IPS DF 19.7 (cell line): ENCODE measurements at places on chromosomes 3 and 15.

DNA sequence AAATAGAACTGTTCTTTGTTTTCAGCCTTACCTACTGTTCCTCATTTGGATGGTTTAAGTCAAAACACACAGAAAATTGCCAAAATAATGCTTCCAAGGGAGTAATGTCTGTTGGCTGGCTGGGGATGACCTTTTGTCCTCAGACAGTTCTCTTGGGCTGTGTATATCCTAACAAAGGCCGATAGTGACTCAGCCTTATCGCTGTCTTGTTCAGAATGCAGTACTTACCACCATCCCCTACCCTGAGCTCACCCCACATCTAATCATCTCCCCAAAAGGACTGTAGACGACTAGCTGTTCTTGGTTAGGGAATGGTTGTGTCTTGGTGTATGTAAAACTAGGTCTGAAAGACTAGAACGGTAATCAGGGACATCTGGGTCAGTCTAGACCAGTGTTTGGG is 35.0 kb downstream of the RAB11A start:
- no peak for DNase-seq

DNA sequence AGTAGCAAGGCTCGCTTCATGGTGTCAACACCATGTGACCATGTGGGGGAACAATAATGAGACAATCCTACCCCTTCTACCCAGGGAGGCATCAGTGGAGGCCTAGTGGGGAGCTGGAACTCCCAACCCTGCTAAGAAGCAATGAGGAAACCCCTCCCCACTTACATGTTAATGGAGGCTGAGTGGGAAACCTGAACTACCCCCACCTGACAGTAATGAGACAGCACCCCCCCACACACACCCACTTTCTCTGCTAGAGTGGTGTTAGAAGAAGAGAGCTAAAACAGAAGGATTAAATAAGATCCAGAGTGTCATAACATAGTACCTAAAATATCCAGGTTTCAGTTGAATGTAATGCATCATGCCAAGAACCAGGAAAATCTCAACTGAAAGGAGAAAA is 78.6 kb downstream of the NEO1 start:
- DNase-seq = no peak

DNA sequence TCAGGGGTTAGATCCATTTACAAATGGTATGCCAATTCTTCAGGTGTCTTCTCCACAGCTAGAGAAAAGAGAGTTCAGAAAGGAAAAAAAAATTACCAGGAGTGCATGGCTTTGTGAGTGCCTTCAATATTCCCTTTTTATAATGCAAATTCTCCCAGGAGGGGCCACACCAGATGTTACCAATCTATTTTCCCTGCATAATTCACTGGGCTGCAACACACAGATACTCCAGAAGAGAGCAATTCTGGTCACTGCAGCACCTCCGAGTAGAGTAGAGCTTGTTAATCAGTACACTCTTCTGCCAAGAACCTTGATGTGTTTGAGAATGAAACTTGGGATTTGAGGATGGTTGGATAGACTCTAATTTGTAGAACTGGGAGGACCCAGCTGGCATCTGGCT is 80.7 kb upstream of the SPRED1 start:
- DNase-seq = no peak

GRCh38 chr15:99129644-99130043 is 24.8 kb downstream of the SYNM start:
- no peak for DNase-seq

- no peak for DNase-seq
These were observed 67.1 kb downstream of the ARMC8 start for GRCh38 chr3:138254216-138254615.

- no peak for DNase-seq
These were observed 192.4 kb upstream of the IGF1R start for GRCh38 chr15:98455904-98456303.

DNA sequence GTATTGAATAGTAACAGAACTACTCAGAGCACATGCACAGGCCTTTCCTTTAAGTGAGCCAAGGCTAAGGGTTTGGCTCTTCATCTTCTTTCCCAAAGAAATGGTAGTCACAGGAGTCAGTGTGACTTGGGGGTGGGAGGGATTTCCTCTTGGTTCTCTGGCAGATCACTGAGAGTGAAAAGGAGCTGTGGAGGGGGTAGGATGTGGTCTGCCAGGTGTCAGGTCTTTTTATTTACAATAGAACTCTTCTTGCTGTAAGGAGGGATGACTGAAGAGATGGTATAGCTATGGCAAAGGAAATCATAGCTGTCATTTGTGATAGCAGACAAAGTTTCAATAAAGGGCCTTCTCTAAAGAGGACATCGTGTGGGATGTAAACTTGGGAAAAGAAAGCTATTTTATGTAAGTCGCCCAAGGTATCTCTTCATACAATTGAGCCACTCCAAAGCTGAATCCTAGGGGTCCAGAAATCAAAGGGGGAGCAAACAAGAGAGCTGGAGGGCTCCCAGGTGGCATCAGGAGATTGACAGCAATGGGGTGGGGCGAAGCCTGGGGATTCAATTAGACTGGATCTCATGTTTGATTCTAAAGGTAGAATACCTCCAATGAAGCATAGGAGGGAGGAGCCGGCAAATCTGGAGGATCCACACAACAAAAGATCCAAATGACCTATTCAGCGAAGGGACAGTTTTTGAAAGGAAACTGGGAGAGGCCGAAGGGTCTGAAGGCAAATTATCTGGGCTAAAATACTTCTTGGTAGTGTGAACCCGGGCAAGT is 20.0 kb upstream of the CHD2 start:
- no peak for DNase-seq

- no peak for DNase-seq
These were observed 30.3 kb downstream of the DUSP7 start for GRCh38 chr3:52026041-52026440.

- DNase-seq = no peak
These were observed 72.0 kb upstream of the IQSEC1 start for GRCh38 chr3:13145131-13145825.

DNA sequence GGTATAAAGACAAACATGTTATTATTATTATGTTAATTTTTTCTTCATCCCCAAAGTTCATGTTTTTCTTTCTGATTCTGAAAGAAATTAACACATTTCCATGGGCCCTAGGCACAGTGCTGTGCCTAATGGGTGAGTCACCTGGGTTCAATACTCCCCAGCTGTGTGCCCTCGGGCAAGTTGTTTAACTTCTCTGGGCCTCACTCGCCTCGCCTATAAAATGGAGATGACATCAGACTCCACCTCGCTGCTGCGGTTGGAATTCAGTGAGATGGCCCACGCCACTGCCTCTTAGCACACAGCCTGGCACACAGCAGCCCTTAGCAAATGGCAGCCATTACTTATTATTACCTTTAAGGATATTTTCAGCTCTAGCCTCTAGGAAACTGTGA is 22.6 kb downstream of the DNASE1L3 start:
- DNase-seq = no peak

- no peak for DNase-seq
These were observed 20.2 kb upstream of the ERICH6 start for GRCh38 chr3:150723946-150724345.

- DNase-seq = no peak
These were observed 122.9 kb downstream of the RFTN1 start for GRCh38 chr3:16390581-16390980.

DNA sequence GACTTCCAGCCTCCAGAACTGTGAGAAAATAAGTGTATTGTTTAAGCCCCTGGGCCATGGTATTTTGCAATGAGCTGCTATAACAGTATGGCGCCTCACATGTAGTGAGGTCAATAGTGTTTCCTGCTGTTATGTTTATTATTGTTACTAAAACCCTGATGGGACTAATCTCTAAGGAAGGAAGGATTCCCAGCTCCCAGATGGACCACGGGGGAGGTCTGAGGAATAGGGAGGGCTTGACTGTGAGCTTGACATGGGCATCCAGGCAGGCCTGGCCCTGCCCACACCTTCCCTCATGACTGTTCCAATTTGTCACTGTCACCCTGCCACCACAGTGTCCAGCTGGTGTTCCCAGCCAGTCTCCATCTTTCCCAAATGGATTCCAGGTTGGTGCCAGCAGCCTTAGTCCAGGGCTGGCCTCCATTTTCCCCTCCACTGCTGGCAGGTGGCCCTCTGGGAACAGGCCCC is 14.5 kb upstream of the SLC41A3 start:
- no peak for DNase-seq

GRCh38 chr3:143267989-143268388 is 148.4 kb downstream of the CHST2 start:
- DNase-seq = no peak

GRCh38 chr3:98003306-98003969 is 31.2 kb upstream of the RIOX2 start:
- DNase-seq = no peak

- no peak for DNase-seq
These were observed 1.4 kb downstream of the ST6GAL1 start for GRCh38 chr3:186931532-186932280.

GRCh38 chr3:54909191-54909590 is 18.7 kb downstream of the LRTM1 start:
- DNase-seq = no peak

DNA sequence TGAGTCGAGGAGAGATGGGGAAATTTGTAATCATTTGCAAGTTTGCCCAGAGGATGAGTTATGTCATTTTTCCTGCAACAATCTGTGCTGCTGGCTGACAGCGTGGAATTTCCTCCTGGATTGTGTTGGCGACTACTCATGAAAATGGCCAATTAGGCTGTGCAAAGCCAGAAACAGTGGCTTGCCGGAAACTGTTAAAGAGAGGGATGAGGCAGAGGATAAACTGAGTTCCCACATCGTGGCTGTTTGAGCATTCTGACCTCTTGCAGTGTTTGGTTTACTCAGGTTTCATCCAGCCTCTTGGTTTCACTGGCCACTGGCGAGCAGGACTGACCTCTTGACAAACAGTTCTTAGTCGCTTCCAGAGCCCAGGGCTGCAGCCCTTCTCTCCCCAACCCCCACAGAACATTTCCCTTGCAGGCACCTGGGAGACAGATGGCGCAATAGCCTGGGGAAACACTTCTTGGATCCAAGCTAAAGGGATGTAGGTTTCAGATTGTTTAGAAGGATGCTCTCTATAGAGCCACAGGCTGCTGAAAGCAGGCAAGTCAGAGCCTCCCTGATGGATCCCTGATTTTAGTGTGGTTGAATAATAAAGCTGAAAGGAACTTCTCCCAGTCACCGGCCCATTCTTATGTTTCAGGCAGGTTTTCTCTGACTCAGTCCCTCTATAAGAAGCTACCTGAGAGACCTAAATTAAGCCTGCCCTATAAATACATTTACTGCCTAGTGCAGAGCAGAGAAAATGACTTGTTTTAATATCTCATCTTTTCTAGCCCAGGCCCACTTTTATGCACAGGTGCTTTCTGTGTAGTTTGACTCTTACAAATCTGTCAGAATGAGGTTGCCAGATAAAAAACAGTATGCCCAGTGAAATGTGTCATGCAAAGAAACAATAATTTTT is 92.8 kb upstream of the UBE2E1 start:
- DNase-seq = peak; percentile 80

GRCh38 chr15:31211353-31211752 is 109.8 kb upstream of the TRPM1 start:
- DNase-seq = no peak

DNA sequence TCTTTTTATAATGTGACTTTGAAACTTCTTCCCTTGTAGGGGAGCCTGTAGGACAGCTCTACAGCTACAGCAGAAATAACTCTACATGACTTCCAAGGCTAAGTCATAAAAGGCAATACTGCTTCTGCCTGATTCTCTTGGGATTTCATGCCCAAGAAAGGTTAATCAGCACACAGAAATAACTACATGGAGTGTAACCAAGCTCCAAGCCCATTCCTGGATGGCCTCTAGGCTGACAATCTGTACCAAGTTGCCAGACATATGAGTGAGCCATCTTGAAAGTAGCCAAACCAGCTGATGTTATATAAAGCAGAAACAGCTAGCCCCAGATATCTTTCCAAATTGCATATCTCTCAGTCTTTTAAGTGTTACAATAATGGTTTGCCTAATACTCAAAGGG is 75.8 kb upstream of the OSTN start:
- DNase-seq = no peak

DNA sequence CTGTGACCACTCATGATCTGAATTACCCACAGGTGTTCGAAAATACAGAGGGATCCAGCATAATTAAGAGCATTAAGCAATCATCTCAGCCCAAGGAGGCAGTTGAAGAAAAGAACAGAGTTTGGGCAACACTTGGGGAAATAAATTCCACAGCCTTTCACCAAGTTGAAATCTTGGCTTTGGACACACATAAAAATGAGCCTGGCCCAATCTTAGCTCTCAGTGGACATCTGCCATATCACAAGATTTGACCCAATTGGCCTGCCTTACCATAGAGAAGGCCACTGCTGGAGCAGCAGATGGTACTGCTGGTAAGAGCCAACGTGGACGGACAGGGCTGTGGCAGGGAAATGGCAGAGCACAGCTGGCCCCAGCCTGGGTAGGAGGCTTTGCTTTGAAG is 13.0 kb downstream of the FOXP1 start:
- no peak for DNase-seq

DNA sequence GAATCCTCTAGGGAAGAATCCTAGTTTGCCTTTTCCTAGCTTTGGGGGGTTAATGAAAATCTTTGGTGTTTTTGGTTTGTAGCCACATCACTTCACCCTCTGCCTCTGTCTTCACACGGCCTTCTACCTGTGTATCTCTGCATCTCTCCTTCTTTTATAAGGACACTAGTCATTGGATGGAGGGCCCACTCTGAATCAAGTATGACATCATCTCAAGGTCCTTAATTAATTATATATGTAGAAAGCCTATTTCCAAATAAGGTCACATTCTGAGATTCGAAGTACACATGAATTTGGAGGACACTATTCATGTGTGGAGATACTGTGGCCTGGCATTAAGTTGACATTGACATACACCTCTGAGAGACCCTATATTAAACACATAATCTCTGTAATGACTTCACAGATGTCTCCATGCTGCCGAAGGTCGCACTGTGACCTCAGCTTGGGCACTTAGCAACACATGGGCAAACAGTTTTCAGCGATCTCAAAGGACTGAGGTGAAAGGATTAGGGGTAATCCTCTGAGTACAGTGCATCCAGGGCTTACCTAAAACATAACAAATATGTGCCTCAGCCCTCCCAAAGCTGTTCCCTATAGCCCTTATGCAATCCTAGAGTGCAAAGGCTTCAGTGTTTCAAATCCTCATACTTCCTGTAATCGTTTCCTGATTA is 446.0 kb downstream of the FGF12 start:
- DNase-seq = no peak

DNA sequence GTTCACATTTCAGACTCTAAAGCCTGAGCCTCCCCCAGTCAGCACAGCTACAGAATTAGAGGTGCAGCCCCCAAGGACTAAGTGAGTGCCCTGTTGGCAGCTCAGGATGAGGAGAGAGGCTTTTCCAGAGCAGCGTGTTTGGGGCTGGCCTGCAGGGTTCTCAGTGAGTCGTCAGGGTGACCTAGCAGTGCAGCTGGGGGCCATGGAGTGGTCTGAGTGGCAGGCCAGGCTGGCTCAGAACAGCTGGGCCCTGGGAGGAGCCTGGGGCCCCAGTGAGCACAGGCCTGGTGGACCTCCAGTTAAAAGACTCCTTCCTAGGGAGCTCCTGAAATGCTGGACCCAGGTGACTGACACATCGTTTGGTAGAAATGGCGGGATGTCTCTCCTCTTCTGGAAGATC is 108.3 kb downstream of the SLC49A4 start:
- no peak for DNase-seq

DNA sequence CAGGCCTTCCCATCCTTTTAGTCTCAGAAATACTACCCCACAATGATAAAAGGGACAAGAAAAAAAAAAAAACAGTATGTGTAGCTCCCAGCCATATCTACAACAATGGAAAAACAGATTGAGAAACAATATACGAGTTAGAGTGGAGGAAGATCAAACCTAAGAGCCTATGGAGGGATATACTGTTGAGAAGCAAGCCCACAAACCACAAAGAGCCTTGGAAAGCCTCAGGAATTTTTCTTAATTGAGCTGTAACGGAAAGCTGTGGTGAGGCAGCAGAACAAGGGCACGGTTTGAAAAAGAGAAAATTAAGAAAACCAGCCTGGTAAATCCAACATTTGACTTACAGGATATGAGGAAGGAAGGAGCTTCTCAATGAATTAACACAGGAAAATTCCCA is 21.4 kb downstream of the KPNA1 start:
- no peak for DNase-seq
